ENCODE measurements at places on chromosomes 13 and 19. TPM values are rescaled to one million over a fixed set of nuclear protein-coding genes. Genes with fewer than 3 reads are reported as not detected.

The CGB3 gene
- total RNA-seq = not detected

The CEACAM1 gene
- total RNA-seq = 5.8 TPM

The LRRC63 gene
- 0.45 TPM for total RNA-seq

The KIR2DL3 gene
- not detected for total RNA-seq

The CCDC122 gene
- total RNA-seq = 2.0 TPM

The ENOX1 gene
- 0.45 TPM for total RNA-seq

DNA sequence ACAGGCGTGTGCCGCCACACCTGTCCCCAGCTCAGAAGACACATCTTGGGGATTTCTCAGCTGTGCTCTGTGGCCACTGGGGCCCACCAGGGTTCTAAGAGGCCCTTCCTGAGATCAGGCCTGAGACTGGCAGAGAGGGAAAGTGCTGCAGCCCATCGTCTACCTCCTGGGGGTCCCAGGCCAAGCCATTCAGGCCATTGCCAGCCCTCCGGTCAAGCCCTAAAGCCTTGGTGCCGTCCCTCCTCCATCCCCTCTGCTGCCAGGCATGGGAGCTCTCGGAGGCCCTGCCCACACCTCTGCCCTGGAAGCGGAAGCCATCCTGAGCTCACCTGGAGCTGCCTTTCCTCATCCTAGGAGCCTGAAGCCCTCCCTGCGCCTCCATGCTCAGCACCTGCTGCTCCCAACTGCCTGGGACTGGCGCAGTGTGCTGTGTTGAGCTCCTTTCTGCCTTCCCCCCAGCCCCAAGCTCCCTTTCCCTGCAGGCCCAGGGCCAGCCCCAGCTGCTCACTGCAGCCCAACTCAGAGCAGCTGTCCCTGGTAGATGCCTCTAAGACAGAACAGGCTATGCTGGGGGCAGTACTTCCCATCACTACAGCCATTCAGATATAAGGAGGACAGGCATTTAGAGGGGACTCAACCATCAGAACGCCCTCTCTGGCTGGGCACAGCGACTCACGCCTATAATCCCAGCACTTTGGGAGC is 2.9 kb downstream of the SLC7A9 start:
- no peaks in the 10 kb centered on the region for H3K36me3 ChIP-seq
- no peak for DNase-seq
- H3K27me3 ChIP-seq = no peaks in the 10 kb centered on the region
- H3K27ac ChIP-seq = no peak overlapping the region
- no peaks in the 10 kb centered on the region for H3K4me1 ChIP-seq
- no peak overlapping the region for H3K4me3 ChIP-seq

GRCh38 chr19:10768936-10769335 is 51.1 kb downstream of the DNM2 start:
- no peaks in the 10 kb centered on the region for H3K27me3 ChIP-seq
- no peak overlapping the region for H3K27ac ChIP-seq
- peaks cover 26% of the 10 kb centered on the region for H3K4me1 ChIP-seq
- H3K36me3 ChIP-seq = peaks cover 11% of the 10 kb centered on the region

DNA sequence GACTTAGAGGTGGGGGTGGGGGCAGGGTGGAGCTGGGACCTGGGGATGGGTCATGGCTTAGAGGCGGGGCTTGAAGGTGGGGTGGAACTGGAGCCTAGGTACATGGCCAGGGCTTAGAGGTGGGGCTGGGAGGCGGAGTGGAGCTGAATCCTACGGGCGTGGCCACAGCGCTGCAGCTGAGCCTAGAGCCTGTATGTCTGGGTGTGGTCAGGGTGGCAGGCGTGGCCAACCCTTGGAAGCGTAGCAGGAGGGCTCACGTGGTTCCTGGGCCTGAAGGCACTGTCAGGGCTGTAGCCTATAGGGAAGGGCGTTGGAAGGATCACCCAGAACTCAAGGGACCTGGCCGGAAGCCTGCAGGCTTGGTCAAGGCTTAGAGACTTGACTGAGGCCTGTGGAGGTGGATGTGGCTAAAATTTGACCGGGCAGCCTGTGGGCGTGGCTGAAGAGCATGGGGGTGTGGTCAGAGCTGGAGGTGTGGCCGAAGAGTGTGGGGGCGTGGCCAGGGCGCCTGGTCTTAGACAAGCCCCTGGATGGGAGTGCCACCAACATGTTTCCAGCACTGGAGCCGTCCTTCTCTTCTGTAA is 24.3 kb downstream of the COLGALT1 start:
- H3K4me1 ChIP-seq = no peaks in the 10 kb centered on the region
- H3K36me3 ChIP-seq = peaks cover 38% of the 10 kb centered on the region
- no peak overlapping the region for H3K27ac ChIP-seq
- DNase-seq = peak; percentile 47
- no peak overlapping the region for H3K4me3 ChIP-seq

DNA sequence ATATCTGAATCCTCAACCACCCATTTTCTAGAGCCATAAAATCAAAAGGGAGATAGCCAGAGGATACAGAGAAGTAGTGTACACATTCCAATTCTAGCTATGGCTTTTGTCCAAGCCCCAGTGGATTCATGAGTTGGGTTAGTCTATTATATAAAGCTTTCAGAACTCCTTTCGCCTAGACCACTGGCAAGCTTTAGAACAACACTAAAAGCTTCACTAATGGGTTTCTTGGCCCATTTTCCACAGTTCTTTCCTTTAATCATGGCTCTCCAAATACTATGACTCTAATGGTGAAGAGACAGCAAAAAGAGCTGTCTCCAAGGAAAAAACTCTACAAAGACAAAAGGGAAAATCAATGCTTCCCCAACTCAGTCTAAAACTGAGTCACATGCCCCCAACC is 48.2 kb upstream of the SLITRK5 start:
- H3K27me3 ChIP-seq = no peaks in the 10 kb centered on the region
- no peaks in the 10 kb centered on the region for H3K36me3 ChIP-seq
- H3K4me1 ChIP-seq = no peaks in the 10 kb centered on the region
- no peak overlapping the region for H3K4me3 ChIP-seq
- DNase-seq = no peak
- no peak overlapping the region for H3K27ac ChIP-seq

DNA sequence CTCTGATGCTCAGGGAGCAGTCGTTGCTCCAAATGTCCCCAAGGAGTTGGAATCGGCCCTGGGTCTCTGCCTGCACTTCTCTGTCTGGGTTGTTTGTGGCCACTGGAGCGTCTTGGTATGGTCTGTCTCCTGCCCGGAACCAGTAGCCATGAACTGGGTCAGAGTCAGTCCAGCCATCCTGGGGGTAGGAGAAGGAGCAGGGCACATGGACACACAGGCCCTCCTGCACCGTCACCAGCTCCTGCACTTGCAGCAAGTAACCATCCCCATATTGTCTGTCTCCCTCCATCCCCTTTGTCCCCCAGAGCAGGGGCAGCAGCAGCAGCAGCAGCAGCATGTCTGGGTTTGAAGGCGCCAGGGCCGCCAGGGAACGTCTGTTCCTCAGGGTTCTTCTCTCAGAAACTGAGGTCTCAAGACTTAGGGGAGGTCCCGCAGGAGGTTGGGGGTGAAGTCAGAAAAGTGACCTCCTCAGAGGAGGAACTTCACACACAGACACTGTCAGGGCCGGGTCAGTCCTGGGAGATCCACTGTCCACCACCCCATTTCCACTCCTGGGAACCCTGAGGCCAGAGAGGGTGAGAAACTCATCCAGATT is at the start of gene SIGLEC8:
TSS of gene SIGLEC8 (minus strand) at position 404 of the 595 bp plus-strand sequence. CDS start at position 337, 67 bp downstream.
- H3K4me1 ChIP-seq = peaks cover 9% of the 10 kb centered on the region
- H3K4me3 ChIP-seq = no peak within 1 kb of the TSS
- no peaks in the 10 kb centered on the region for H3K36me3 ChIP-seq
- H3K27me3 ChIP-seq = peaks cover 19% of the 10 kb centered on the region

DNA sequence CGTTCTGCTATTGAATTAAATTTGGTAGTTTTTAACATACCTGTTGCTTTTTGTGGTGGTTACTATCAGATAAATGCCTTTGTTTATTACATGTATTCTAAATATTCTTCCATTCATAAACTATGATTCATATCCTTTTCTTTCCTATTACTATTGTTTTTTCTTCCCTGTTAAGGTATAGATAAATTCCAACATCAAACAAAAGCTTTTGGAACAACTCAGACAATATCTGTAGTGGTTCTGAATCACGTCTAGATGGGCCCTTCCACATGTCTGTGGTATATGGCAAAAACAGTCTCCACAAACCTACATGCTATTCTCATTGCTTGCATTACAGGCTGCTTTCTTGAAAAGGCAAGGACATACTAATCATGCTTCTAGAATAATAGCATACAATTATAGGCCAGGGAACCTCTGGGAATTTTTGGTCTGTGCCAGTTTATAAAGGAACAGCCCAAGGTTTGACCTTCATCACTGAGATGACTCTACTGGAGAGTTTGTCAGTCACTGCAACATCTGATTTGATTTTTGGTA is 6.4 kb downstream of the LRCH1 start:
- H3K4me3 ChIP-seq = no peak overlapping the region
- H3K36me3 ChIP-seq = no peaks in the 10 kb centered on the region
- no peaks in the 10 kb centered on the region for H3K27me3 ChIP-seq

DNA sequence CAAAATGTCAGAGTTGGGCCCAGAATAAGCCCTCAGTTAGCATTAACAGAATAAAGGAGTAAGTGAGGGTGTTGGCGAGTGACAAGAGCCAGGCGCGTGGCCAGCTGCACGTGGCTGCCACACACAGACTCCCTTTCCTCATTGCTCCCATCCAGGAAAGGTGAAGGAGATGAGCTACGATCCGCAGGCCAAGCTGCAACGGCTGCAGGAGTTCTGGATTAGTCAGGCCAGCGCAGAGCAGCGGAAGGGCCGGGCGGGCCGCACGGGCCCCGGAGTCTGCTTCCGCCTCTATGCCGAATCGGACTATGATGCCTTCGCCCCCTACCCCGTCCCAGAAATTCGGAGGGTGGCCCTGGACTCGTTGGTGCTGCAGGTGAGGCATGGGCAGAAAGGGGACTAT is 13.2 kb downstream of the DHX34 start:
- no peaks in the 10 kb centered on the region for H3K27me3 ChIP-seq
- H3K4me3 ChIP-seq = no peak overlapping the region
- H3K27ac ChIP-seq = no peak overlapping the region
- no peaks in the 10 kb centered on the region for H3K4me1 ChIP-seq
- H3K36me3 ChIP-seq = peaks cover 52% of the 10 kb centered on the region

DNA sequence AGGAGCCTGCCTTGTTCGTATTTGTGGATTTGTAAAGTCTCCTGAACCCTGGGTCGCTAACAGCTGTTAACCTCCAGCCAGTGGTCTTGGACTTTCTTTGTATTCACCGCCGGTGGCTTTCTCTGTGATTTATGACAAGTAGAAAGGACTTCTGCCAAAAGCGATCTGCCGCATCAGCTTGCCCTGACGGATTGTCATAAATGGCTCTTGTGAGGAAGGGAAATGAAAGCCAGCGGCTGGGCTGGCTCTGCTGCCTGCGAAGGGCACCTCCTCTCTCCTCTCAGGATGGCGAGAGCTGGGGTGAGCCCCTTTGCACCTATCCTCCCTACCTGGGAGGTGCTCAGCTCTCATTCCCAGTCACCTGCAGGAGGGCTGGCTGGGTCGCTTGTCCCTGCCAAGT is 25.6 kb downstream of the DHRS12 start:
- DNase-seq = no peak
- no peak overlapping the region for H3K27ac ChIP-seq
- no peaks in the 10 kb centered on the region for H3K4me1 ChIP-seq
- no peaks in the 10 kb centered on the region for H3K36me3 ChIP-seq

DNA sequence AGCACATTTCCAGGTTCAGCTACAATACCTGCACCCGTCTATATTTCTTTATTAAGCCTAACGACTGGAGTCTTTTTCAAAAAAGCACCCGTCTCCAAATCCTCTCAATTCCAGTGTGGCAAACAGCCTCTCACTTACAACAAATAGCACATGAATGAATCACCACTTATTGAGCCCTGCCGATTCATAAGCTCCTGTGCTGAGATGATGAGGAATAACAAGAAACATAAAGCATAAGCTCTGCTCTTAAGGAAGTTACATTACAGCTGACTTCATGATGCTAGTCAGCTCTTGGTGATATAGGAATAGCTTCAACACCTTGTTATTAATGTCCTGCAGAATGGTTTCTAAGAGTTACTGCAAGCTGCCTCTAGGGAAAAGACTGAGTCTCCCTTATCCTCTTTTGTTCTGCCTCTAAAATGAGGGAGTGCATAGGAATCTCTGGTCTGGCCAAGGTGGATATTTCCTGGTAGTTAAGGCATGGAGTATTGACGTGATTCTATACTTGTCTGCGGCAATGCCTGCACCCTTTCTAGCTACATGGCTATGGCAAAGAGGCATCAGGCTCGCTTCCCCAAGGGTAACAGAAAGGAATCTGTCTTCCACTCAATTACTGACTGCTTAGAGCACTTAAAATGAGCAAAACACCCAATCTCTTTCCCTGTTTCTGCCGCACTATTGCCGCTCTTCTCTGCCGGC is 195.7 kb downstream of the KLF12 start:
- DNase-seq = no peak
- H3K27ac ChIP-seq = no peak overlapping the region
- no peaks in the 10 kb centered on the region for H3K27me3 ChIP-seq
- peaks cover 28% of the 10 kb centered on the region for H3K36me3 ChIP-seq
- H3K4me3 ChIP-seq = no peak overlapping the region
- H3K4me1 ChIP-seq = peaks cover 77% of the 10 kb centered on the region

- H3K4me3 ChIP-seq = peak overlapping the region; percentile 99
- H3K4me1 ChIP-seq = peaks cover 42% of the 10 kb centered on the region
- H3K27me3 ChIP-seq = no peaks in the 10 kb centered on the region
Observed at GRCh38 chr19:2081873-2082810, 14.0 kb downstream of the MOB3A start.

- DNase-seq = no peak
- H3K36me3 ChIP-seq = no peaks in the 10 kb centered on the region
- H3K4me3 ChIP-seq = no peak overlapping the region
- no peak overlapping the region for H3K27ac ChIP-seq
- no peaks in the 10 kb centered on the region for H3K27me3 ChIP-seq
- H3K4me1 ChIP-seq = no peaks in the 10 kb centered on the region
Observed at GRCh38 chr13:19179916-19180315, 1.7 kb downstream of the TUBA3C start.

DNA sequence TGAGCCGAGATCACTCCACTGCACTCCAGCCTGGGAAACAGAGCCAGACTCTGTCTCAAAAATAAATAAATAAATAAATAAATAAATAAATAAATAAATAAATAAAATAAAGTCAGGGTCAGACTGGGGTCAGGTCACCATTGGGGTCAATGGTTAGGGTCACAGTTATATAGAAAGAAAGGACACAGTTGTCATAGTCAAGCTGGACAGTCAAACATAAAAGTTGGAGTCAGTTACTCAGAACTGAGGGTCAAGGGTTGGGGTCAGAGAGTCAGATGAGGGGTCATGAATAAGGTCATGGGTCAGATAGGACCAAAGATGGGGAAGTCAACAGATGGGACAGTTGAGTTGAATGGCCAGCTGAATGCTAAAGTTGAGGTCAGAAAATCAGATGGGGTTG is 16.7 kb upstream of the EPOR start:
- no peak for DNase-seq
- H3K36me3 ChIP-seq = no peaks in the 10 kb centered on the region
- H3K4me3 ChIP-seq = no peak overlapping the region
- peak overlapping the region; percentile 9 for H3K27ac ChIP-seq

GRCh38 chr13:52158629-52159158 is 703 bp downstream of the NEK3 start:
- no peaks in the 10 kb centered on the region for H3K36me3 ChIP-seq
- no peaks in the 10 kb centered on the region for H3K27me3 ChIP-seq
- peaks cover 26% of the 10 kb centered on the region for H3K4me1 ChIP-seq

GRCh38 chr19:45809643-45810159 is 5.4 kb downstream of the RSPH6A start:
- peaks cover 6% of the 10 kb centered on the region for H3K4me1 ChIP-seq
- no peak overlapping the region for H3K4me3 ChIP-seq
- H3K27ac ChIP-seq = no peak overlapping the region
- H3K36me3 ChIP-seq = peaks cover 2% of the 10 kb centered on the region
- H3K27me3 ChIP-seq = no peaks in the 10 kb centered on the region
- DNase-seq = no peak
